ENCODE measurements at places on chromosomes 3 and 15.

DNA sequence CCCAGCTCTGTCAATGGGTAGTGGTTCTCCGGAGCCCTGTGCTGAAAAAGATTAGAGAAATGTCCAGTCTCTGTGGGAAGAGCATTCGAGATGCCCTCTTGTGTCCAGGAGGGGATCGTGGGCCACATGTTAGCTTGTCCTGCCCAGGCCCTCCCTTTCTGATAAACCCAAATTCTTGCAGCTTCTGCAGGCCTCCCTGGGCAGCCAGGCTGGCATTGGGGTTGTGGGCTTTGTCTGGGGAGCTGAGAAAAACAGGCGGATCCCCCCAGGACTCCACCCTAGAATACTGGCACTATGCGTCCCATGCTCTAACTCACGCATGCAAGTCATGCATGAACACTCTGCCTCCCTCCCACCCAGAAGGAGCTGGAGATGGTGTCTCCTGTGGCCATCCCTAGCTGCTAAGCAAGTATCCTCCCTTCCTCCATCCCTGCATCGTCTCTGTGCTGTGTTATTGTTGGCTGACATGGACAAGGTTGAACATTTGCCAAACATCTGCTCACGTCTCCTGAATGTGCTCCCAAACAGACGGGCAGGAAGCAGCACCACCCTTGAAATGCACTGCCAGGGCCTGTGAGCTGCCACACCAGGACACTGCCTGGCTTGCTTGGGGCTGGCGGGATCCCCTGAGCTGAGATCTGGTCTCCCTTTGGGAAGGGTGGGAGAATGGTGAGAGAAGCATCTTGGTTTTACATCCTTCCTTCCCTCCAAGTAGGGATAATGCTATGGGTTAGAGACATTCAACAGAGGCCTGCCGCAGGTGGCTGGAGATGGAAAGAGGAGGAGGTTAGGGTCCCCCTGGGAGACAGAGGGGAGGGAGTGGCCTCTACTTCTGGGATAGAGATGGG lies 26.5 kb downstream of the CFAP161 start:
- peak; percentile 71 for DNase-seq

DNA sequence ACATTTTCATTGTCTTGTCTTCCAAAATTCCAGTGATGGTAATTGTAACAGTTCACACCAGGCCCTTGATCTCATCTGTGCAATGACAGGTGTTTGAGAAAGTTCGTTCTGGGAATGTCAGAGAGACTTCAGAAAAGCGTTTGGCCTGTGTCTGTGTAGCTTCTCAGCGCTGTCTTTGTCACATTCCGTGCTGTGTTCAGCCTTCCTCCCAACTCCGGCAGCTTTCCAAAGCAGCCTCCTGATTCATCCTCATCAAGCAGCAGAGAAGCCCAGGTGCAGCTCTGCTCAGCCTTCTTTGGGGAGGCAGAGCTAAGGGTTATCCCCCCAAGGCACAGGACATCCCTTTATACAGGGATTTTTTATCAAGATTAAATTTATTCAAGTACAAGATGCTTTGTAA lies 494.0 kb upstream of the SUCLG2 start:
- DNase-seq = no peak

DNA sequence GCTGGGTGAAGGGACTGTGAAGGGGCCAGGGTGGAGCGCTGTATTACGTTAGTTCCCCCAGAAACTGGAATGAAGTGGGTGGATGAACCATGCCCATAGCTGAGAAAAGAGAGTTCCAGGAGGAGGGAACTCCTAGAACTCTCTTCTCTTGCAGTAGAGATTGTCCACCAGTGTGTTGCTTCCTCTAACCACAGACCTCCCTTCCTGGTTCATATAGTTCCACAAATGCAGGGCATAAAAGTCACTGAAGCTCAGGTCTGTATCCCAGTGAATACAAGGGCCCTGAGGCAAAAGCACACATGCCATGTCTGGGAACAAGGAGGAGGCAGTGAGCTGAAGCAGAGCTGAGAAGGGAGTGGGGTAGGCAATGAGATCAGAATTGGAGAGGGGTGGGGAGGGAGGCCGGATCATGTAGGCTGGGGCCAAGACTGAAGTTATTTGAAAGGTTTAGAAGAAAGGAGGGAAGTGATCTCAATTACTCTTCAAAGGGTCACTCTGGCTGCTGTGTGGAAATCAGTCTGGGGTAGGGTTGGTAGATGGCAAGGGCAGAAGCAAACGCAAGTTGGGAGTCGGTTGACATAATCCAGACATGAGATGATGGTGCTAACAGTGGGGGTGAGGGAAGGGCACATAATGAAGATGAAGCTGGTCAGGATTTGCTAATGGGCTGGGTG lies 6.5 kb downstream of the A4GNT start:
- no peak for DNase-seq

DNA sequence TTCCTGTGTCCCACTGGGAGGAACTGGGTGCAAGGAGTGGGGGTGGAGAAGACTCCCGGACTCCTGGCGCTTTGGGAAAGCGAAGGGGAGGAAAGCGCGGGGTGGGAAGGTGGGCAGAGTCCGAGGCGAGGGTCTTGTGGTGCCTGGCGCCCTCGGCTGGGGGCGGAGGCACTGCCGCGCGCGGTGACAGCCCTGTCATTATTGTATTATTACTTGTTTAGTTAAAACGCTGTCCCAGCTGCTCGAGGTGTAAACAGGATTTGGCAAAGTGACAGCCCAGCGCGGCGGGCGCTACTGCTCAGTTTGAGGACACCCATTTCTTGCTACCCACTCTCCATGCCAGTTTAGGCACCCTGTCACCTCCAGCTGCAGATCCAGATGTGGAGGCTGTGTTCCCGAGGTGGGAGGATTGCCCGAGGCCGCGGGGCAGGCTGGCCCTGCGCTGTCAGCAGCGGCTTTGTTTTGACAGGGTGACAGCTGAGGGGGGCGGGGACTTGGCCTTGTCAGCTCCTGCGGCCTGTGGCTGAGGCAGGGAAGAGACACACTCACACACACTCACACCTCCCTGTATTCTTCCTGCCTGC lies 1.0 kb downstream of the KAT2B start:
- DNase-seq = no peak

DNA sequence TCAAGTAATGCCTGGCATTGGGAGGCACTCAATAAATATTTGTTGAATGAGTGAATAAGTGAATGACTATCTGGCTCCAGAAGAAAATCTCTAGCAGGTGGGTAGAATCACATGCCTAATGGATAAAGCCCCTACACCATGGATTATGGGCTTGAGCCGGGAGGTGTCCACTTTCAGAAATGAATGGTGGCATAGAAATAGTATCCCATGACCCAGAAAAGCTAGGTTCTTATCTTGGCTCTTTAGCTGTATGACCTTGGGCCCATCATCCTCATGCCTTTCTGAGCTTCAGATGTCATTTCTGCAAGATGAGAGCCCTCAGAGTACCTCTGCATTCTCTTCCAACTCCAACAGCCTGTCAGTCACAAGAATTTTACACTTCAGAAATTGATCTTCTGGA lies 37.3 kb upstream of the TNIK start:
- DNase-seq = no peak

GRCh38 chr15:70801109-70801508 lies 37.8 kb upstream of the UACA start:
- no peak for DNase-seq

DNA sequence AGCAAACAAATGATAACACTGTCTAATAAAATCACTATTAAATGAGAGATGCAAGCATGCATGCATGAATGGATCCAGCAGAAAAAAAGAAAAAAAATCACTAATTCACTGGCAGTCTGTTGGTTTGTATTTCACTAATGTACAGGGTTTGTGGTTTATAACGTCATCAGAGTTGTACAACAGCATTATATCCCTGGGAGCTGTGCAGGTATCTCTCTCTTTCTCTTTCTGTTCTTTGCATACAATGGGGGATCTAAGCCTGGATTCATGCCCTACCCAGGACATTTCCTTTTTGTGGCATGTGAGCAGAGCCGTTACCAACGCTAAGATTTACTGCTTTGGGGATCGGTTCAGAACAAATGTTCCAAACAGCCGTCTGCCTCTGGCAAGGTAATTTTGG lies 229.5 kb downstream of the SOX2 start:
- DNase-seq = no peak

GRCh38 chr3:8737301-8737700 lies 3.7 kb downstream of the CAV3 start:
- DNase-seq = no peak

- no peak for DNase-seq
Observed at GRCh38 chr15:70679919-70680231, 83.5 kb downstream of the UACA start.

DNA sequence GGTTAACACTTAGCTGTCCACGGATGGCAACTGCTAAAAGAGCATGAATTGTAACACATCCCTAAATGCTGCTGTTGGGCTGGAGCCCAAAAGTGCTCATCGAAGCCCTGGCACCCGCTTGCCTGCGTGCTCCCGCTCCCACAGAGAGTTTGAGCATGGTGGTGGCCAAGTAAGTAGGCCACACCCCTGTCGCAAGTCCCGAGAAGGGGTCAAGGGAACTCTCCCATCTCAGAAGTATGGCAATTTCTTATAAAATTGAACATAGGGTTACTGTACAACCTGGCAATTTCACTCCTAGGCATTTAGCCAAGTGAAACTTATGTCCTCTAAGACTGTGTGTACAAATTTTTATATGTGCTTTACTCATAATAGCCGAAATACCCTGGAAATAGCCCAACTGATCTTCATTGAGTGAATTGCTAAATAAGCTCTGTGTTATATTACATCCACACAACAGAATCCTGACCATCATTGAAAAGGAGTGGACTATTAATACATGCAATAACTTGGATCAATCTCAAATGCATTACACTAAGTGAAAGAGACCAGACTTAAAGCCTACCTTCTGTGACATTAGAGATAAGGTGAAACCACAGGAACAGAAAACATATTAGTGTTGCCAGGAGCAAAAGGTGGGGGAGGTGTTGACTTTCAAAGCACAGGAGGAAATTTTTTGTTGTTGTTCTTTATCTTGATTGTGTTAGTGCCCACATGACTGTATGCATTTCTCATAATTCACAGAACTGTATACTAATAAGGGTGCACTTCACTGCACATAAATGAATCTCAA lies 1.5 kb upstream of the GCSAM start:
- DNase-seq = no peak

All from BJ (cell line).